NCI-H1417 treated with DMSO at 0.1 percent for 48 hours (cell line): ENCODE measurements at places on chromosomes 2 and 18.

GRCh38 chr2:236124182-236124893 lies 43.8 kb downstream of the GBX2 start:
- DNase-seq, result no peak

DNA sequence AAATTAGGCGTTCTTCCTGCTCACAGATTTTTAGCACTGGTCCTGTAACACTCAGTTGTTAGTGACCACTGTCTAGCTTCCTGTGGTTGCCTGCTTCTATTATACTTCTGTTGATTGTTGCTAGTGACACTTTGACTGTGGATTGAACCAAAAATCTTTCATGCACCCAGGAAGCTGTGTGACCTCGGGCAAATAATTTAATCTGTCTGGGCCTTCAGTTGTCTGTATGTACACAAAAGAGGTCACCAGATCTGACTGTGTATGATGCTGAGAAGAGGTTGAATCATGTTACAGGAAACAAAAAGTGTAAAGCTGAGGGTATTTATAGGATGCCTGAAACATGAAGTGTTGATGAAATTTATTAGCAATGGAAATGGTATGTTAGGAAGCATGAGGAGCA lies 12.7 kb downstream of the ICOS start:
- DNase-seq, result no peak

GRCh38 chr18:58268849-58269248 lies 224.8 kb downstream of the NEDD4L start:
- no peak for DNase-seq

DNA sequence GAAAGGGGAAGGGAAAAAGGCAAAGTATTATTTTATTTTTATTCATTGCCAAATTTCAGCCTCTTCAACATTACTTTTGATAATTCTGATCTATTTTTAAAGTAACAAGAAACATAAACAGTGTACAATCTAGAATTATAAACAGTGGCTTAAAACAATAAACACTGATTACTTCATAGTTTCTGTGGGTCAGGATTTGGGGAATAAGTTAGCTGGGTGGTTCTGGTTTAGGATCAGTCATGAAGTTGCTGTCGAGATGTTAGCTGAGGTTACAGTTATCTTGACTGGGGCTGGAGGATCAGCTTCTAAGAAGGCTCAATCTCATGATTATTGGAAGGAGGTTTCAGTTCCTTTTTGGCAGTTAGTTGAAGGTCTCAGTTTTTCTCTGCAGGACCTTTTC lies 109.2 kb downstream of the SCN2A start:
- DNase-seq, result no peak

DNA sequence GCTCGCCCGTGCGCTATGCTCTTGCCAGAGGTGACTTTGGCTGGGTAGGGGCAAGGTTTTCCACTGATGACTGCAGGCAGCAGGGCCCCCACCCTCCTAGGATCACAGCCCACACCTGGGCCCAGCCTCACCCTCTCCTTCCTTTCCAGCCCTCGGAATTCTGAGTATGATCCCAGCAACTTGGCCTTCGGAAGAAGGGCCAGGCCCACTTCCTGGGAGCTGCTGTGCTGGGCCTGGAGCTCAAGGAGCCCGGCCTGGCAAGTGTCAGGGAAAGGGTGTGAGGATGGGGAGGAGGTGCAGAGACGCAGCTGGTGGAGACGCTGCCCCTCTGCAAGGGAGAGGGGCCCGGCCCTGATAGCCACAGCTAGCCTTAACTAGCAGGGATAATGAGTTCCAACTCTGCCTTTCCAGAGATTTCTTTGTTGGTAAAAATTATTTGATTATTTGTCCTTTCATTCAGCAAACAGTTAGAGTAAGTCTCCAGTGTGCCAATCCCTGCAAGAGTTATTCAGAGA lies 1.7 kb upstream of the CNDP1 start:
- no peak for DNase-seq

DNA sequence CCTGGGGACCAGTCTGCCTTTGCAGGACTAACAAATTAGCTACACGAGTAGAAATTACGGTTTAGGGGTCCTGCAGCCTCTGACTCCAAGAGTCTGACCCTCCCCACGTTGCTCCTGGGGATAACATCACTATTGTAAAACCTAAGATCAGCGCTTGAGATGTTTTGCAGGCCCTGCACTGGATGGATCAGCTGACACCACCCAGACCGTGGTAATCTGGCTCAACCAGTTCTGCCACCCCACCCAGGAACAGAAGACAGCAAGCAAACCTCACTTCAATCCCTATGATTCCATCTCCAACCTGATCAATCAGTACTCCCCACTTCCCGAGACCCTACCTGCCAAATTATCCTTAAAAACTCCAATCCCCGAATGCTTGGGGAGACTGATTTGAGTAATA lies 31.7 kb downstream of the NGEF start:
- no peak for DNase-seq

DNA sequence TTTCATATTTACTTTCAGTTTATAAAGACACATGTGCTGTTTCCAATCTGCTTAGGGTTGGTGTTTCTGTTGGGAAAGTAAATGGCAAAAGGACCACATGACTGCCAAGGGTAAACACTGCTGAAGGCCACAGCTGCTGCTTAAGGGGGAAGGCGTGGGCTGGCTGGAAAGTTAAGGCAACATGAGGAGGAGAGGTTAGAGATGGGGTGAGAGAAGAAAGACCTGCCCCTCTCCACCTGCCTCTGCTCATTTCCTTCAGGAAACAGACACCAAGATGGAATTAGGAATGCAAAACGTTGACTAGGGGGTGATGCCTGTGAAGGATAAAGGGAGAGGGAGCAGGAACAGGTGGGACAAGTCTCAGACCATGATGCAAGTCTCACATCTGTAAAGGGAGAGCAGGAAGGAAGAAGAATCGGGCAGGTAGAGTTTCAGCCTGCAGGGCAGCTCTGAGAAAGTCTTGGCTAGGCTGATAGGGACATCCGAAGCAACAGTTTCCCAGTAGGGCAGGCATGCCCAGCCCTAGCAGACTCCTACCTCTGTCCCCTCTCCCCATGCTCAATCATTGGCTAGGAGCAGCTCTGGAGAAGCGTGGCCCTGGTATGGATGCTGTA lies 86.0 kb downstream of the CDC42EP3 start:
- no peak for DNase-seq

DNA sequence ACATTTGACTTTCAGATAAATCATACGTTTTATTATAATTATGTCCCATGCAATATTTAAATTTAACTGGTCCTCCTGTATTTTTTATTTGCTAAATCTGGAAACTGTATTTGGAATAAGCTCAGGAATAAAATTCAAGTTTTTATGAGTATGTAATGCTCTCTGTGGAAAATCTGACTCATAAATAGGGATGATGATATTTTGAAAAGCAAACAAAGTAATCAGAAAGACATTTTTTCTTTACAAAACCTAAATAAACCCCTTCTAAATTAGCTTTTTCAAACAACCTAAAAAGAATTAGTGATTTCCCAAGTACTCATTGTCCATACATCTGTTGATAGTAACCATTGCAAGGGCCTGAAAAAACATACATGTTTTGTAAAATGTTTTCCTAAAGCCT lies 41.1 kb downstream of the ASB1 start:
- no peak for DNase-seq

- DNase-seq, result peak; percentile 30
Measured at GRCh38 chr2:108988796-108989713, at the start of gene EDAR. Gene EDAR (minus strand): TSS chr2:108989220. CDS start chr2:108931014, 58,206 bp downstream.

- DNase-seq, result no peak
Measured at GRCh38 chr18:49723648-49724180, 89.6 kb downstream of the ACAA2 start.

- no peak for DNase-seq
Measured at GRCh38 chr18:31791817-31792579, 31.3 kb upstream of the SLC25A52 start.

DNA sequence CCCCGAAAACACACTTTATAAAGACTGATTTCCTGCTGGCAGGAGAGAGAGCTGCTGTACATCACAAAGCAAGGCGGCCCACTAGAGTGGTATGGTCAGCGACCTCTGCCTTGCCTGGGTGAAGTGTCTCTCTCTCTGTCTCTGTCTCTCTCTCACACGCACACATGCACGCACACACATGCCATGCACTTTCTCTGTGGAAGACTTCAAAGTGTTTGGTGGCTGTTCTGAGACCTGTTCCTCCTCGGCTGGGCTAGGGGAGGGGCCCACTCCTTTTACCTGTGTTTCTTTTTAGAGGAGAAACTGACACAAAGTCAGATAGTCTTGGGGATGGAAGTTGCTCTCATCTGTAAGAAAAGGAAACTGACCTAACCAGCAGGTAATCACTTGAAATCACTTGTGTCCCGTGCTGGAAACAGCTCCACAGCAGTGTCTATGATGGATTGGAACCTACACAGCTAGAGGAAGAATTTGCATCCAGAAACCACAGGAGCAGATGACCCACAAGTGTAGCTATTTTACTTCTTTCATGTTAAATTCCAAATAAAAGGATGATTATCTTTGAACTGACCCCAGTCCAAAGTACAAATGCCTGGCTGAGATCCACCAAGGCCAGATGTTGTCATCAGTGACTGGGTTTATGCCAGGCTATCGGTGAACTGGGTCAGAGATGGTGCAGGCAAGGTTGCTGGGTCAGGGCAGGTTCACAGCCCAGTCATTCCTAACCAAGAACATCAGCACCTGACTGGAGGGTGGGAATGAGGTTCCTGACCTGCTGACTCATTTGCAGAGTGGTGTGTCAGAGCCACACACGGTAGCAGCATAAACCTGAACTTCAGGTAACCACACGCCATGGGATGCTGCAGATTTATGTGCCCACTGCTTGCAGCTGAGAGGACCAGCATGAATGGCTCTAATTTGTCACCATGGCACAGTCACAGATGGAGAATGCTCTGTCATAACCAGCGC lies 63.0 kb downstream of the NPAS2 start:
- DNase-seq, result no peak

GRCh38 chr2:237885931-237886684 lies 26.7 kb downstream of the RAMP1 start:
- no peak for DNase-seq

DNA sequence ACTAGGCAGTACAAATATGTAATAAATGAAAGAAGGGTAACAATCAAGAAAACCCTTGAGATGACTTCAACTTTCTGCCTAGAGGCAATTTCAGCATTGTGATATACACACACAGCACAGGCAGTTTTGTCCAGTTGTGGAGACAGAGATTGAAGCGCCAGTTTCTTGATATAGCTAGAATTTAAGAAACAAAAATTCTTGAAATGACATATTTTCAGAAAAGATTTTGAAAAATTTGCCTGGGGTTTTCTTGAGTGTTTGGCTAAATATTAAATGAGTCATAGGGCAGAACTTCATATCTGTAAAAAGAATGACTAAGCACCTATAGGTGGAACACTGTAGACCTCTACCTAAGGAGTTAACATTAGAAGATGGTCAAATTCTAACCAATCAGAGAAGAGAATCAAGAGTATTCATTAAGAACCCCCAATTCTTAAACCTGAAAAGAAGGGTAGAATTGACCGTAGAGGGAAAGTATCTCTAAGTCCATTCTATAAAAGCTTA lies 1266.8 kb upstream of the TMEFF2 start:
- no peak for DNase-seq

GRCh38 chr2:101367508-101367907 lies 19.8 kb downstream of the CREG2 start:
- no peak for DNase-seq

- no peak for DNase-seq
Measured at GRCh38 chr2:174063492-174064092, 98.4 kb upstream of the SP3 start.

DNA sequence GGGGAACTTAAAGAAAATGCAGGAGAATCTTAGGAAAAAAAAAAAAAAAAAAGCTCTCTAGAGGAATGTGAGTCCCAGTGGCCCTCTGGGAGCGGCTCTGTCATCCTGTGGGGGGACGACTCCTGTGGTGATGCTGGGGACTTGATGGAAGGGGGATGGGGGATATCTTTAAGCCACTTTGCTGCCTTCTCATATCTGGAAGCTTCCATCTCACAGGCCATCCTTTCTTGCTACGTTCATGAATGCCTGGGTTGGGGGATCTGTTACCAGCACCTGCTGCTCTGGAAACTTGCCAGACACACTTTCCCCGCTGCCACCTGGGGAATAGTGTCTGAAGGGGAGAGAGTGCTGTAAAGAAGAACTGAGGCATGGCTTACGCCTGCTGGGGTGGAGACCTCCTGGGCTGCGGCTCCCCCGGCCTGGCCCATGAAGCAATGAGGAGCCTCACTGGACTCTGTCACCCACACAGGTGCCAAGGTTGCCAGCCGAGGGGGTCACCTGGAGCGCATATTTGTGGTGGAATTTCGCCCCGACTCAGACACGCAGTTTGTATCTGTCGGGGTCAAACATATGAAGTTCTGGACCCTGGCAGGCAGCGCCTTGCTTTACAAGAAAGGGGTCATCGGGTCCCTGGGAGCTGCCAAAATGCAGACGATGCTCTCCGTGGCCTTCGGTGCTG lies 92.8 kb downstream of the RTN4 start:
- no peak for DNase-seq

- DNase-seq, result no peak
Measured at GRCh38 chr2:171807119-171807518, 86.9 kb downstream of the SLC25A12 start.

DNA sequence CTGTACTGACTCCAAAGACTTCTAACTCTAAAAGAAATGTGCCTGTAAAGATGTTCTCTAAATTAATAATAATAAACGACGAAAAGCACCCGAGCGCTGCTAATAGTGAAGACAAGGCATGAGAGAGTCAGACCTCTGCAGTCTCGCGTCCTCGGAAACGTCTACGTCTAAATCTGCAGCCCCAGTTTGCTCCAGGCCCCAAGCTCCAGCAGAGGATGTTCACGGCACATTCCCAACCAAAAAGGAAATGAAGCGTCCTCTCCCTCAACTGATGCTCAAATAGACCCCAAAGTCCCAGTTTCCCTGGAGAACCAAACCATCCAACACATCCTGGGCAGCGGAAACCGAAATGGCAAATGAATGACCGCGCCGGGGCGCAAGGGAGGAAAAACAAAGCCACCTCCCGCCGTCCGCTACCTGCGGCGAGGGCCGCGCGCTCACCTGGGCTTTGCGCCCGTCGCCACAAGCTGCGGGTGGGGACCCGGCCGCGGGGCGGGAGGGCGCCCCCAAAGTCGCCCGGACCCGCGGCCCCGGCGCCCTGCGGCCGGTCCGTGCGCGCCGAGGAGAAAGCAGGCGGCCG lies 47.1 kb upstream of the CCDC150 start:
- peak; percentile 28 for DNase-seq

DNA sequence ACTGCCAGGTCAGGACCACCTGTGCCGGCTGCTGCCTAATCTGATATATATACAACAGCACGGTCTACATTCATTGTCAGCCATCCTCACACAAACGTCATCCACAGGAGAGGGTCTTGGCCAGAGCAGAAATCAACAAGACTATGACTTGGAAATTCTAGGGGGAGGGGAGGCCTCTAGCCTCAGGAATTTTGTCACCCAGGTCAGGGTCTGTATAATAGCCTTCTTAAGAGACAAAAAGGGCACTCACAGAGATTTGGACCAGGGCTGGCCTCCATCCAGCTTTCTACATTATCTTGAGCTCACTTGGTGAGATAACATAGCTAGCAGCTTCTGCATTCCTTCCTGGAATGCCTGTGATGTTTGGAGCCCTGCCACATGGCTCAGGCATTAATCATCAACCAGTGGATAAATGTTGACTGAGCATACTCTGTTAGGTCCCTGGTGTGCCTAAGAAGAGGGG lies 50.4 kb upstream of the CTIF start:
- no peak for DNase-seq
